ENCODE measurements at places on chromosomes 1 and 21. TPM values are rescaled to one million over a fixed set of nuclear protein-coding genes. Genes with fewer than 3 reads are reported as not detected.

GRCh38 chr1:205916541-205916940, 26.7 kb downstream of the SLC26A9 start:
- H3K4me1 ChIP-seq = no peaks in the 10 kb centered on the region
- no peaks in the 10 kb centered on the region for H3K27me3 ChIP-seq
- H3K4me3 ChIP-seq = no peak overlapping the region
- no peaks in the 10 kb centered on the region for H3K36me3 ChIP-seq
- H3K27ac ChIP-seq = no peak overlapping the region
- DNase-seq = peak; percentile 56

GRCh38 chr21:28410256-28410655, 582.4 kb downstream of the LTN1 start:
- no peaks in the 10 kb centered on the region for H3K27me3 ChIP-seq
- no peaks in the 10 kb centered on the region for H3K36me3 ChIP-seq

The TDRD10 gene
- not detected for polyA plus RNA-seq

The CR1L gene
- polyA plus RNA-seq = not detected

The CA14 gene
- polyA plus RNA-seq = 0.08 TPM
